ENCODE measurements at places on chromosomes 6 and 20.
A peak's percentile ranks its signal among the peaks of the same experiment; 100 is the strongest.

DNA sequence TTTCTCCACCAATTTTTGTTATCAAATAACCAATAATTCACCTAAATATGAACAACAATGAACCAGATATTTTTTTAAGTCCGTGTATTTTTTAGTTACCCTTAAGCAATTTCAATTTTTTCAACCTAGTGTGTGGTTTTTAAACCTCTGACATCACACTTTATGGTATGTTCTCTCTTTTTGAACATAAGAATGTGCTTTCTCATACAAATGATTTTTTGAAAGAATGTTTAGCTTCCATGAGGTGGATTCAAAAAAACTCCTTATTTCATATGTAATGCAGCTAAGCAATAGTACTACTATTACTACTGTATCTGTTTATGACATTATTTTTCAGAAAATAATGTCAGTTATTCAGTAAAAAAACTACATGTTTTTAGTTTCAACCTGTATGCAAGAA, 19.4 kb upstream of the MEI4 start:
- no peak for DNase-seq

DNA sequence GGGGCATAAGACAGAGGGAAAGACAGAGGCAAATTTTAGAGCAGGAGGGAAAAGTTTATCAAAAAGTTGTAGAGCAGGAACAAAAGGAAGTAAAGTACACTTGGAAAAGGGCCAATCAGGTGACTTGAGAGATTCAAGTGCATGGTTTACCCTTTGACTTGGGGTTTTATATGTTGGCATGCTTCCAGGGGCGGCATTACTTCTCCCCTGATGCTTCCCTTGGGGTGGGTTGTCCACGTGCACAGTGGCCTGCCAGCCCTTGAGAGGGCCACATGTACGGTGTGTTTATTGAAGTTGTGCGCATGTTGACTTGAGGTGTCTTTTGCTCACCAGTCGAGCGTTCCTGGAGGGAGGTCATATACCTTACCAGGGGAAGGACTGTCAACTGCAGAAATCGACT, 259.5 kb upstream of the JARID2 start:
- no peak for DNase-seq

GRCh38 chr6:54248319-54248718, 59.9 kb upstream of the TINAG start:
- no peak for DNase-seq

GRCh38 chr6:88636871-88637270, 326.5 kb downstream of the RNGTT start:
- DNase-seq: peak; percentile 29

DNA sequence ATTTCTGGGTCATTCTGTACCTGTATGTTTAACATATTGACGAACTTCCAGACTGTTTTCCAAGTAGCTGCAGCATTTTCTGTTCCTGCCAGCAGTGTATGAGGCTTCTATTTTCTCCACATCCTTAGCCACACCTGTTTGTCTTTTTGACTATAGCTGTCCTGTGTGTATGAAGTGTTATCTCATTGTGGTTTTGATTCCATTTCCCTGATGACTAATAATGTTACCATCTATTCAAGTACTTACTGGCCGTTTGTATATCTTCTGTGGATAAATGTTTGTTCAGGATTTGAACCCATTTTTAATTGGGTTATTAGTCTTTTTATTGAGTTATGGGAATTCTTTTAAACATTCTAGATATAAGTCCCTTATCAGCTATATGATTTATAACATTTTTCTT, 95.2 kb downstream of the JAG1 start:
- no peak for DNase-seq

GRCh38 chr6:22612236-22612635, 42.9 kb downstream of the HDGFL1 start:
- DNase-seq: no peak

DNA sequence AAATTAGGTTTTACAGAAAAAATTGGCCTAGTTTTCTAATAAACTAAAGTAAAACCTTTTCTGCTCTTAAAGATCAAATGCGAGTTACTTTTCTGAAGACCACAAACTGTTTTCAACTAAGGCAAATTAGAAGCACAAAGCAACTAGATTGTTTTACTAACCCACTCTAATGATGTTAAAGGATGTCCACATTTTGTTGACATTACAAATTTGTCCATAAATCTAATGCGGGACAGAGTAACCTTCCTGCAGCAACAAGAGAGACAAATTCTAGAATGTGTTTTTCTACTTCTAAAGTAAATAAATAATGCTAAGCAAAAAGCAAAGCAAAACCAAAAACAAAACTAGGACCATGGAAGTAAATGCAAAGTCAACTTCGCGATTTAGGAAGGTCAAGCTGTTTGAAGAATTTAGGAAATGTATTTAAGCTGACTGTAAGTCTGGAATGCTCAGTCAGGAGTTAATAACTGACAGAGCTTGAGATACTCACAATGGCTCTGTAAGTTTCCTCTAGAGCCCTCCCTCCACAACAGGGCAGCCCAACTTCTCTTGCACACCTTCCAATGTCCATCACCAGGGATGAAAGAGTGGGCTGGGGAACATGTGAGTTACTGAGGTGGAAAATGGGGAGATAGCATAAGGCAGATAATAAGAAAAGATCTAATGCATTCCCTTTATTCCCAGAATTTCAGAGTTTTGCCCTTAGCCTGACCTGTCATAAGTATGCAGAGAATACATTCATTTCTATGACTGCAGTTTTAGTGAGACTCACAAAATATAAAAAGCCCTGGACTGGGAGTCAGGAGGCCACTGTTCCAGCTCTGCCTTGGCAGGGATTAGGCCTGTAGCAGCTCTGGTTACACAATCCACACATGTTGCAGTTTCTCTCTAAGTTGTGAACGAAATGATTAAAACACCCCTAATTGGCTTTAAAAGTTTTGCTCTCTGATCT, 158.8 kb downstream of the FOXA2 start:
- no peak for DNase-seq

DNA sequence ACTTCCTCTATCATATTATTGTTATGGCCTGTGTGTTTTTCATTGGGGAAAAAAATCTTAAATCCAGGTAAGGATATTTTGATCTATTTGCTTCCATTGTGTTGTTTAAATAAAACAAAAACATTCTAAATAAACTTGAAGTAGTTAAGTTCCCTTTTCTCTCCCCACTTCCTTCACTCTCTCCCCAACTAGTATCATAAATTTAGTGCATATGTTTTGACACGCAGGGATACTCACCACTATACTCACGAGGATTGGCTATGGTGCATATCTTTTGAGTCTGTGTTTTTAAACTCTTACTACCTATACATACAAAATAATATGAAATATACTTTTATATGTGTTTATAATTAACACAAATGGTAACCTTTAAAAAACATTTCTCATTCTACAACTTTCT, 5.2 kb downstream of the TTLL9 start:
- no peak for DNase-seq

DNA sequence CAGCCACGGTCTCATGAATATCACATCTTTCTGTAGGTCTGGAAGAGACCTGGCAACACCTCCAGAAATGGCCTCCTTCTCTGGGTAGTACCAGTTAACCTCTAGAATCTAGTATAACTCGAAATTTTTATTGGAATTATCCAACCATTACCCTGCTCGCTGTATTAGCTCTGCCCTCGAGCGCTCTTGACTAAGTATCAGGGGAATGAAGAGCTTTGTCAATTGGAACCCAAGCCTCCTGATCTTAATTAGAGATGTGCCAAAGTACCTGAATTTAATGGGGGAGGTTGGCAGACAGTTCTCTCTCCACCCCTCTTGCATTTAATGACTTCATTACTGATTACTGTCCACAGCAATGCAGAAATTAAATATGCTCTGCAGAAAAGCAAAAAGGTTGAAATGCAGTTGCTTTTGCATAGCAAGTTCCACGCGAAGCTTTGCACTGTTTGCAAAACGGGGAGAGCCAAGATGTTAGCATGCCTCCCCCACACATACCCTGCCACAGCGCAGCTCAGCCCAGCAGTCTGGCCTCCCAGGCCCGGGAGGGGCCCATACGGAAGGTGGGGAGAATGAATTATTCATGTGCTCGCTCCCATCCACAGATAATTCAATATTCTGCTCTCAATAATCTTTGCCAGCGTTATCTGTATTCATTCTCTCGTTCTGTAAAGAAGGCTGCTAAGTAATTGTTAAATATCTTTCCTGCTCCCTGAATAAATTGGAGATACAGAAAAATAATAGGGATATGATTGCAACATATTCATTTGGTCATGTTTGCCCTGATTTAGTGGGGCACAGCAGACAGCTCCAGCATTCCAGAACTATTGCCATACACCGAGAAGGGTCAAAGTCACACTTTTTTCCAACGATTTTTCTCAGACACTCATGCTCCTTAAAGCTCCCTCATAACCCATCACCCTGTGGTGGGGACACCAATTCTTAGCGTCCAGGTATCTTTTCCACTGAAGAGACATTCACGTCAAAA, 305.8 kb downstream of the CDH26 start:
- DNase-seq: no peak

DNA sequence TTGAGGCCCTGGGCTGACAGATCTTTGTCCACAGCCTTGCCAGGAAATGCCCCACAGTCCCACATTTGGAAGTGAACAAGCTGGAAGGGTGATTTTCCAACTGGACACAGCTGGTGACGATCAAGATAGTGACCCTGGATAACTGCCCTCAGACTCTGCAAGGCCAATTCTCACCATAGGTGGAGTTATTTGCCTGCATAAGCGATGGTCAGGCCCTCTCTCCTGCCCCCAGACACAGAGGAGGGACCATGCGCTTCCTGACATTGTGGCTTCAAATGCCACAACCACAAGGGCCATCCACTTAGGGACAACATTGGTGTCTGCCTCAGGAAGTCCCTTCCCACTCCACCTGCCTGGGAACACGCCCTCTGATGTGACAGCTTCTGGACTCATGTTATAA, 96.0 kb downstream of the JPH2 start:
- no peak for DNase-seq

GRCh38 chr6:235763-236360, 56.4 kb upstream of the DUSP22 start:
- DNase-seq: no peak

- DNase-seq: no peak
Observed at GRCh38 chr6:7150381-7151064, 42.8 kb downstream of the RREB1 start.

DNA sequence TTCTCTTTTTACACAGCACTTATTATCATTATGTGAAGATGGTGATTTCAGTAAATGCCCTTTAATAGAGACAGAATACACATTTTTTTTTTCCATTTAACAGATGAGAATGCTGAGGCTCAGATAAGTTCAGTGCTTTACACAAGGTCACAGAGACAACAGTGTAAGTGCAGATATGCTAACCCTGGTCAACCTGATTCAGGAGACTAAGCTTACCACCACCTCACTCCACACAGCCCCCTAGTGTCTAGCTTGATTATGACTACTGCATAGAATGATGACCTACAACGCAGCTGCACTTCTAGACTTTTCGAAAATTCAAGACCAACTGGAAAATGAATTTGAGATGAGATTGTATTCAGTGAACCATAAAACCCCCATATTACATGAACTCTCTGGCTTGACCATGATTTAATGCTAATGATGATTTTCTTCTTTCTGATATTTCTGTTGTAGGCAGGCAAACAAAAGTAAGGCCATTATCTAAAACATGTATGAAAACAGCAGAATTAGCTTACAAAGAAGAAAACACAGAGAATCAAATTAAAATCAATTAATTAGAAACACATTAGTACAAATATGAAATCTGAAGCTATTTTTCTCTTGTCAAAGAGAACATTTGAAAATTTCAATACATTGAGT, 212.1 kb upstream of the PHACTR1 start:
- DNase-seq: no peak

DNA sequence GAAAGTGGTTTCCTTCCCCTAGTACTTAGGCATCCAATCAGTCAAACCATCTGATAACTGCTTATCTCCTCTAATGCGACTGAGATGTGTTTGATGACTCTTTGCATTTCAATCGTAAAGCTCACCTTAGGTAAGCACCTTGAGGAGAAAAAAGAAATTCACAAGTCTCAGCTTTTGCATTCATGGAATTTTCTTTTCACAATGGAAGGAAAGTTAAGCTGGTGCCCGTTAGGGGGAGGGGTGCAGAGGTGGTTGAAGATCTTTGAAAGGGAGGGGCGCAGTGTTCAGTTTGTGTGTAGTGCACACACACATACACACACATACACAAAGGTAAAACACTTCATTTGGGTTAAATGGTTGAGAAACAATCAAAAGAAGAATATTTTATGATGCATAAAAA, 87.1 kb upstream of the SALL4 start:
- no peak for DNase-seq
